ENCODE measurements at places on chromosomes 2 and 18.

DNA sequence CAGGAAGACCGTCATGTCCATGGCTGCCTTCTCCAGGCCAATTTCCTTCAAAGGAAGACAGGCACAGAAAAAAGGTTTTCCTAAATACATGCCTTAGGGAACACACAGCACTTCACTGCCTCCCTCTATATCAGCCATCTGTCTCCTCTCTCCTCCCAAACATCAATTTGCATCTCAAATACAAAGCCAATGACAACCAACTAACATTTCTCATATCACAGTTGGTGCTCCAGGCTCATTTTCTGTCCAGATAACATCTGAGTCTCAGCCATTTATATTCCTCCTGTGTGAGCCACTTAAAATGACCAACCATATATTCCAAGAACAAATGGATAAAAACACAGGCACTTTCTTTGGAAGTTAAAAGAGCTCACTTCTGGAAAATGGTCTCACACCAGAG, 62.5 kb upstream of the ACAA2 start:
- DNase-seq: no peak

GRCh38 chr2:50346629-50347357, 685.1 kb downstream of the NRXN1 start:
- DNase-seq: no peak

GRCh38 chr2:149715005-149715592, 127.5 kb upstream of the MMADHC start:
- no peak for DNase-seq

- DNase-seq: no peak
Observed at GRCh38 chr2:185484602-185485001, 254.0 kb upstream of the FSIP2 start.
